ENCODE measurements at places on chromosomes 2 and 18. TPM values are rescaled to one million over a fixed set of nuclear protein-coding genes. Genes with fewer than 3 reads are reported as not detected.
A peak's percentile ranks its signal among the peaks of the same experiment; 100 is the strongest.

WDR33 gene
- 49.2 TPM for total RNA-seq

RAB17 gene
- total RNA-seq = 64.8 TPM

FEV gene
- total RNA-seq = not detected

GAREM1 gene
- 10.7 TPM for total RNA-seq

CGREF1 gene
- 1.1 TPM for total RNA-seq

POTEI gene
- total RNA-seq = 0.03 TPM

TP53I3 gene
- 35.2 TPM for total RNA-seq

GRCh38 chr18:864872-865273 lies 39.8 kb upstream of the ADCYAP1 start:
- DNase-seq = peak; percentile 67

DNA sequence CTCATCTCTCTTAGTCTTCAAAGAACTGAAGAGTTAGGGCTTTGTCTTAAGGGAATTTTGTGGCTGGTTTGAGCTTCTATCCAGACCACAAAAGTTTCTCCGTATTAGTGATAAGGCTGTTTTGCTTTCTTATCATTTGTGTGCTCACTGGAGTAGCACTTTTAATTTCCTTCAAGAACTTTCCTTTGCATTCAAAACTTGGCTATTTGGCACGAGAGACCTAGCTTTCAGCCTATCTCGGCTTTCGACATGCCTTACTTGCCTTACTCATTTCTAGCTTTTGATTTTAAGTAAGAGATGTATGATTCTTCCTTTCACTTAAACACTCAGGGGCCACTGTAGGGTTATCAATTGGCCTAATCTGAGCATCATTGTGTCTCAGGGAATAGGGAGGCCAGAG lies 29.9 kb downstream of the HDHD2 start:
- no peak for DNase-seq

- DNase-seq = no peak
These were observed 256.5 kb downstream of the GBX2 start for GRCh38 chr2:235911633-235912233.

DNA sequence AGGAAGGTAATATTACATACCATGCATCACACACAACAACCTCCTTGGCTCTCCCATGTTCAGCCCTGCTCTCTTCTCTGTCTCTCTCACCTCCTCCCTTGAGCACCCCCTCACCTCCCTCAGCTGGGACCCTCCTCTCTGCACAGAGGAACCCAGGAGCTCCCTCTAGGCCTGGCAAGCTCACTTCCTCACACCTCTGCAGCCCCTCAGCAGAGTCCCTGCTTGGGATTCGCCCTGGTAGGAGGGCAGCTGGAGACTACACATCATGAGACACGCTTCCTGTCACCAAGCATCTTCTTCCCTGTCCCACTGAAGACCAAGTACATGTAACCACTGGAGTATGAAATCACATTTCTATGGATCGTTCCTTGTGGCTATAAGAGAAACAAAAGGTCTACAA lies 51.0 kb downstream of the ADD2 start:
- no peak for DNase-seq

DNA sequence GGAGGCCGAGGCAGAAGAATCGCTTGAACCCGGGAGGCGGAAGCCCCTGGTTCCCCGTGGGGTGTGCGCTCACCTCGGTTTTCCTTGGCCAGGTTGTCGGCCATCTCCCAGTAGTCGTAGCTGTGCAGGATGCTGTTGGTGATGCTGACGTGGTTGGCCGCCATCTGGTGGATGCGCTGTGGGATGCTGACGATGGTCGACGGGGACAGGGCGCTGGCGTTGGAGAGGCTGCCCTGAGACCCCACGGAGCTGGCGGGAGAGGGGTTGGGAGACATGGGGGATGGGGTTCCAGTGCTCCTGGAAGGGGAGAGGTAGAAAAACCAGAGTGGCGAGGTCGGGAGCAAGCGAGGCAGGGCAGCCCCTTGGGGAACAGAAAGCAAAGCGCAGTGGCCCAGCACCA lies 64.4 kb upstream of the REV1 start:
- DNase-seq = no peak

GRCh38 chr2:122333932-122334331 lies 578.5 kb downstream of the TSN start:
- DNase-seq = no peak

DNA sequence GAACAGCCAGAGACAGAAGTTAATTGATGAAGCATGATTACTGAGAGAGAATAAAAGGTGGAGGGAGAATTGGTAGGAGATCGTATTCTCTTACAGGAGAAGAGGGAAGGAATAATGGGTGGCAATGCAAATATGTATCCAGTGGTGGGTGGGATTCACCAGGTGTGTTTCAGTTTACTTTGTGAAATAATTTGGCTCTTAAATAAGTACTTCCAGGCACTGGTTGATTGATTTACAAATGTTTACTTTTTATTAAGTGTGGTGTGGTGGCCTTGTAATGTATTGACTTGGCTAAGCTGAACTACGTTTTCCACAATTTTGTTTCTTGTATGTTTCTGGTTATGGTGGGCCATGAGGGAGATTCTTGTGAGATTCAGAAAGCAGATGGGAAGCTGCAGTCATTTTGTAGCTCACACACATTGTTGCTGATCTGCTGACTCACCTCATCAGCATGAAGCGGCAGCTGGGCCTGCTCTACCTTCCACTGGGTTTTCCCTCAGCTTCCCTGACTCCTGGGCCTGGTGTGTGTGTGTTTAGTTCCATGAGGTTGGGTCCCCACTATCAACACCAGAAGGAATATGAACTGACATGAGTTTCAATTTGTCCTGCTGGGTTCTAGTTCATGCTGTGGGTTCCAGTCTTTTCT lies 32.6 kb downstream of the MYL12B start:
- DNase-seq = no peak

DNA sequence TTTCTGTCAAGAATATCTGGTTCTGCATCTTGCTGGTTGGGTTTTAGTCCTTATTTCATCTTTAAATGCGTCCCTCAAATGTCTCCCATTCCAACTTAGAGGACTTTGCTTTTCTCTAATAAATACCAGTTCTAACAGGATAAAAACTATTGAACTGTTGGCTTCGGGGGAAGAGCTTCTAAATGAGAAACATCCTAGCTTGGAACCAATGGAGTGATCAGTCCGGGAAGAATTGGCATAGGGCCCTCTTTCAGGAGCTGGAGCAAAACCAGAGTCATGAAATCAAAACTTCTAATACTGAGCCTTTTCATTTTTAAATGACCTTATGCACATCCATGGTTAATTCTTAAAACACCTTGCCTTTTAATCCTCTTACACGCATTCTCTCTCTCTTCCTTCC lies 401.6 kb upstream of the SMIM21 start:
- no peak for DNase-seq

DNA sequence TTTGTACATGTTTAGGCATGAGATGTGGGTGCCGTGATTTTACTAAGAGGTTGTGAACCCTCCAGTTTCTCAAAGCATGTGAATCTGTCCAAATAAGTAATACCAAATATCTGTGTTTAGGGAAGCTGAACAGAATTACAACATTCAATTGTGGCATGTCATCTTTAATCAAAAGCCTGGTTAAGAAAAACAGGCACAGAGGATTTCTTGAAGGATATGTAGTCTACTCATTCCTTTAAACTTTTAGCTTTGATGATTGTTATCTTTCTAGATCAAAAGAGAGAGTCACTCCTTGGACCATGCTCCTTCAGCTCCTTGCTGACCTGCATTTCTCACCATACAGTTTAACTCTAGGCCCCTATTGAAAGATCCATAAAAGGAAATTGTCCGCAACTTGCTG lies 296.8 kb downstream of the STK39 start:
- DNase-seq = no peak

DNA sequence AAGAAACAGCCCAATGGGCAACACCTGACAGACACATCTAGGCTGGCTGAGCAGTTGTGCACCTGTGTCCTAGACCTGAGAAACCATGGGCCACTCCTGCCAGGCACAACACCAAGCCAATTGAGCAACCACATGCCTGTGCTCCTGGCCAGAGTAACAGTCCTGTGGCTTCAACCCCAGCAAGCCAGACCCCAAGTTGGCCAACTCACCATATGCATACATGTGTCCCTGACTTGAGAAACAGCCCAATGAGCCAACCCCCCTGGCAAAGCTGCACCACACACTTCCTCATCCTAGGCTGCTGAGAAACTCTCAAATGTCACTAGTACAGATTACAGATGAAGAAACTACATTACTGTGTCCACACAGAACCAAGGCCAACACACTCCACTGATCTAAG lies 36.6 kb downstream of the USP34 start:
- DNase-seq = no peak

DNA sequence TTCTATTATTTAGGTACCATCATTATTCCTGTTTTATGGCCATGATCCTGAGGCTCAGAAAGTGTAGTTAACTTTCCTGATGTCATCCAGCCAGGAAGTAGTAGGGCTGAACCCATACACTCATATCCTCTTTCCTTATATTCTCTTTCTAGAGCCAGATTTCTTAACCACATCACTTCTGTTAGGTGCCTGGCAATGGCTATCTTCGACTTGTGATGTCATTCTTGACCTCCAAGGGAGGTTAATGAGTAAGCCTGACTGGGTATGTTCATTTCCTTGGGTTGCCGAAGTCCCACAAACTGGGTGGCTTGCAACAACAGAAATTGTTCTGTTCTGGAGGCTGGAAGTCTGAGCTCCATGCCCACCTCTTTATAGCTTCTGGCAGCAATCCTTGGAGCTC lies 43.4 kb downstream of the ITGB6 start:
- no peak for DNase-seq

GRCh38 chr2:176128982-176129796 lies at the start of gene HOXD8:
TSS of gene HOXD8 (plus strand) at chr2:176129705. CDS start at chr2:176130367, 662 bp downstream.
- no peak for DNase-seq

DNA sequence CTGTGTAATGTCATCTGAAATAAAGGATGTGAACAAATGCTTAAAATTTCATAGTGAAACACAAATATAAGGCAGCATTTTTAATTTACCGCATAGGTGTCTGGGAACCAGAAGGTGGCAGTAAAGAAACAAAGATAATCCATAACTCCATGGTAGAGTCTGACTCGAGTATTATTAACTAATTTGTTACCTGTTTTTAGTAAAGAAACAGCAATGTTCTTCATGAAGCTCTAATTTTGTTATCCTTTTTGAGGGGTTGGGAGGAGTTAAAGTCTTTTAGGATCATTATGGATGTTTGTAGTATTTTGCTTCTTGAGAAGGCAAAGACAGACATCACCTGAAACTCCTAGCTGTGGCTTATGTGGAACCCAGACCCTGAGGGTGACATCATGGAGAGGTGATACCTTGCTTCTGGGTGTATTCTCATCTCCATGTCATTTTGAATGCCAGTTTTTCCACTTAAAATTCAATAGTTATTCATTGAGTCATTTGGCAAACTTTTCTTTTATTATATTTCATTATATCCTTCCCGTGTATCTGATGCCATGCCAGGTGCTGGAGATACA lies 286.2 kb upstream of the EPAS1 start:
- DNase-seq = no peak

DNA sequence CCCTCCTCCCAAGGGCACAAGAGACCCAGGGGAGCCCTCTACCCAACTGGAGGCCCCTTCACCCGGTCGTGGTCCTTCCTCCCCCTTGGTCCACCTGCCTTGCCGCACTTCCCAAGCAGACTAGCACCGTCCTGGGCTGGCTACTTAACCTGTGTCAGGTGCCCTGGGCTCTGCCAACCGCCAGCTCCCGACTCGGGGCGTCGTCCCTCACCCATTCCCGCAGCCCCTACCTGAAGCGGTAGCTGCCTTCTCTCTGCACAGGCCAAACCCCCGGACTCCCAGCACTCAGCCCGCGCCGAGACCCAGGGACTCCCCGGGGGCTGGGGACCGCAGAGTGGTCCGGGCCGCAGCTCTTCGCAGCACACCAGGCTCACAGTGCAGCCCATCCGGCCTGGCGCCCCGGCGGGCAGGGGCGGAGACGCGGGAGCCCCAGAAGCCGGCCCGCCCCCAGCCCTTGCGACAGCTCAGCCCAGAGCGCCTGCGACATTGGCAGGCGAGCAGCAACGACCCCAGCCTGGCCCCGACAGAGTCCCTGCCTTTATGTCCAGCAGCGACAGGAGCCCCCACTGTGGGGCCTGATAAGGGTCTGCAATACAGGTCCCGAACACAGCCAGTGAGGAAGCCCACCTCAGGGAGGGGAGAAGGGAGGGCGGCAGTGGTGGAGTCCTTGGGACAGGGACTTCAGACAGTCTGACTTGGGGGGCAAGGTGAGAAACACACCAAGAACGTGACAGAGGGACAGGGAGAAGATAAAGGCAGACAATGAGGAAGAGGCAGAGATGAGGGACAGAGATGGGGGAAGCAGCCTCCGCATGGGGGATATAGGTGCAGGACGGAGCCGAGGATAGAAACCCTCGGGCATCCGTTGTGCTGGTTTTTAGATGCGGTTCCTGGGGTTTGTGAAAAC lies 31.0 kb upstream of the TNS1 start:
- DNase-seq = no peak

DNA sequence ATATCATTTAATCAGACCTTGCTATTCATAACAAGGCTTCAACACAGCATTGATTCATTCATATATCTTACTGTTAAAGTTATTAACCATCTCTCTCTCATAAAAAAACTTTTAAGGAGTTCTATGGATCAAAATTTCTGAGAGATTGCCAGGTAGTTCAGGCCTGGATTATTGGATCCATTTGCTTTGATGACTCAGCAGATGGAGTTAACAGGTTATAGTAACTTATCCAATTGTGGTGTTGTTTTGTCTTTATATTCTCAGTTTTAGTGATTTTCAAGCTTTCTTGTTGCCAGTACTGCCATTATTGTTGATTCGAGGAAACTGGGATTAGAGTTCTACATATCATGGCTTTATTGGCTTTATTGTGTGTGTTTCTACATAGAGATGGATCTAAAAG lies 195.7 kb upstream of the MMADHC start:
- no peak for DNase-seq

DNA sequence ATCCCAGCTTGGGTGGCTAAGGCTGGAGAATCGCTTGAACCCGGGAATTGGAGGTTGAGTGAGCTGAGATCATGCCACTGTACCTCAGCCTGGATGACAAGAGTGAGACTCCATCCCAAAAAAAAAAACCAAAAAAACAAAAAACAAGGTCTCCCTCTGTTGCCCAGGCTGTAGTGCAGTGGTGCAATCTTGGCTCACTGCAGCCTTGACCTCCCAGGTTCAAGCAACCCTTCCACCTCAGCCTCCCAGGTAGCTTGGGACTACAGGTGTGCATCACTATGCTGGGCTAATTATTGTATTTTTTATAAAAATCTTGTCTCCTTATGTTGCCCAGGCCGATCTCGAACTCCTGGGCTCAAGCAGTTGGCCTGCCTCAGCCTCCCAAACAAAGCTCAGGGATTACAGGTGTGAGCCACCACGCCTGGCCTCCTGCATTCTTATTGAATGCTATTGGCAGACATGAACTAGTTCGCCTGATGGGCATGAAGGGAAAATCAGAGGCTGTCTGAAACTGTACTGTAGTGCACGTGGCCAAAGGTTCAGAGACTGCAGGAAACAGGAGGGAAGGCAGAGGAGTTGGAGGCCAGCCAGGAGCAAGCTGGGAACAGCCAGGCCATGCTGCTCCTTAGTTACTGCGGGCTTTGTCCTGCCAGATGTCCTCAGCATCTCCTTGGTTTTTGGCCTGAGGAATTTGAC lies 16.0 kb upstream of the ASXL2 start:
- DNase-seq = peak; percentile 29

Measured in mucosa of gallbladder (tissue), 1 donor.